ENCODE measurements at places on chromosomes 13 and 19.

GRCh38 chr19:55300886-55301458 lies 17.2 kb downstream of the BRSK1 start:
- peak overlapping the region; percentile 95 for H3K4me3 ChIP-seq
- peaks cover 8% of the 10 kb centered on the region for H3K4me1 ChIP-seq
- peaks cover 5% of the 10 kb centered on the region for H3K36me3 ChIP-seq
- H3K27ac ChIP-seq: no peak overlapping the region
- H3K27me3 ChIP-seq: peaks cover 3% of the 10 kb centered on the region
- no peak for DNase-seq

DNA sequence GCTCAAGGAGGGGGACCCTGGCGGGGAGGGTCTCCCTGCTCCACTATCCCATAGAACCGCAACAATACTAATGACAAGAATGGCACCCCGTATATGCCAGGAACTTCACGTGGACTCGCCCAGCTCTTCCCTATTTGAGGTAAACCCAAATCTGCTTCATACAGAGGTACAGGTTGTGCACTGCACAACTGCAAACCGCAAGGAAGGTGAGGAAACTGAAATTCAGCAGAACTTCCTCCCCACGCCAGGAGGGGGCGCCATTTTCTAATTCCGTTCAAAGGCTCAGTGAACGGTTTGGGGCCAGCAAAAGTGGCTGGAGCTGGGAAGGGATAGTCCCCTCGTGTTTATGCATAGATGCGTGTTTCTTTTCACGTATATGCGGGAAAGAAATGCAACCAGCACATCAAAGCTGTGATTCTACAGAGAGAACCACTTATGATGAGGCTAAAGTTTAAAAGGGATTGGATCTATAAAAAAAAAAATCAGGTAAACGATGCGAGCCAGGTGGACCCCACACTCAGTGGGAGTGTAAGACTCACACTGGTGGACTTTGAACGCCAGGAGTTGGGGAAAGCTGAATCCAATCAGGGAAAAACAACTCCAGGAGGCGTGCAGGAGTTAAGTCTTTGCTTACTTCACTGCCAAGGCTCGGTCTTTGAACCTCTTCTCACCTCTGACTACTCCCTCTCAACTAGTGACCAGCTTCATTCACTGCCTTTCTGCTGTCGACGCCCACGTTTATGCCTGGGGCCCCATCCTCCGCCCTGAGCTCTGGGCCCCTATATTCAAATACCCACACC lies 20.3 kb downstream of the C19orf81 start:
- peaks cover 1% of the 10 kb centered on the region for H3K4me1 ChIP-seq
- no peaks in the 10 kb centered on the region for H3K36me3 ChIP-seq
- no peak overlapping the region for H3K4me3 ChIP-seq
- no peak overlapping the region for H3K27ac ChIP-seq
- DNase-seq: peak; percentile 66

DNA sequence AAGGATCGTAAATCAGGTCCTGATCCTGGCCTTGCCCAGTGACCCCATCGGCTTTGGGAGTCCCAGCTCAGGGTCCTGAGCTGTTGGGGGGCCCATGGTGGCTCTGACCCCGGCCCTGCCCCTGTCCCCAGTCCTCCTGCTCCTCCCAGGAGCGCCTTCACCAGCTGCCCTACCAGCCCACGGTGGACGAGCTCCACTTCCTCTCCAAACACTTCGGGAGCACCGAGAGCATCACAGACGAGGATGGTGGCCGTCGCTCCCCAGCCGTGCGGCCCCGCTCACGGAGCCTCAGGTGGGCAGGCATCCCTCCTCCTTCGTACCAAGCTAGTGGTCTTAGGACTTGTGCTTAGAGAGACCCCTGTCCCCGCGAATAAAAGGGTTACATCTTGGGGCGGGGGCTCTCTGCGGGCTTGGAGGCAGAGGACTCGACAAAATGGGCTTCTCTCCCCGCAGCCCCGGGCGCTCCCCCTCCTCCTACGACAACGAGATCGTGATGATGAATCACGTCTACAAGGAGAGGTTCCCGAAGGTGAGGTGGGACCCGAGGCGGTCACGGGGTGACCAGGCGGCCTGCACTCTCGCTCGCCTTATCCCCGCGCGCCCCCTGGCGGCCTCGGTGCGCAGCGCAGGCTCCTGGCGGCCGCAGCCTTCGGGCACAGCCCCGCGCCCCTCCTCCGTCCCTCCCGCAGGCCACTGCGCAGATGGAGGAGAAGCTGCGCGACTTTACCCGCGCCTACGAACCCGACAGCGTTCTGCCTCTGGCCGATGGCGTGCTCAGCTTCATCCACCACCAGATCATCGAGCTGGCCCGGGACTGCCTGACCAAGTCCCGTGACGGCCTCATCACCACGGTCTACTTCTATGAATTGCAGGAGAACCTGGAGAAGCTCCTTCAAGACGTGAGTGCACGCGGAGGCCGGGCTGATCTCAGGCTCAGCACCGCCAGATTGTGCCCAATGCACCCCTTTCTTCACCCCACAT lies 9.1 kb downstream of the MAST1 start:
- H3K36me3 ChIP-seq: no peaks in the 10 kb centered on the region
- H3K4me1 ChIP-seq: peaks cover 2% of the 10 kb centered on the region
- no peak overlapping the region for H3K27ac ChIP-seq
- DNase-seq: peak; percentile 95

DNA sequence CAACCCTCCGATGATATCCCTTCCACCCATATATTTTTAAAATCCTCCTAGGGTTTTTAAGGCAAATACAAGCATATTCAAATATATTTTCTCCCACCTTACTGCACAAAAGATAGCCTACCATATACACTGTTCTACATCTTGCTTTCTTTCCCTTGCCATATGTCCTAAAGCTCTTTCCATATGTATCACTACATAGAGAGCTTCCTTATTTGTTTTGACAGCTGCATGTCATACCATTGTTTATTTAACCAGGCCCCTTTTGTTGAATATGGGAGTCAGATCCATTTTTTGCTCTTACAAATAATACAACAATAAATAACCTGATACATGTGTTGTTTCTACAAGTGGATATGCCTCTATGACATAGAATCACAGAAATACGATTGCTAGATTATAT lies 32.8 kb upstream of the WDFY2 start:
- no peak overlapping the region for H3K4me3 ChIP-seq
- peaks cover 7% of the 10 kb centered on the region for H3K27me3 ChIP-seq
- H3K27ac ChIP-seq: no peak overlapping the region
